Caco-2 (cell line): ENCODE measurements at places on chromosomes 12 and 14.

- no peak for DNase-seq
These were observed 88.7 kb downstream of the PPP2R5E start for GRCh38 chr14:63454436-63454835.

DNA sequence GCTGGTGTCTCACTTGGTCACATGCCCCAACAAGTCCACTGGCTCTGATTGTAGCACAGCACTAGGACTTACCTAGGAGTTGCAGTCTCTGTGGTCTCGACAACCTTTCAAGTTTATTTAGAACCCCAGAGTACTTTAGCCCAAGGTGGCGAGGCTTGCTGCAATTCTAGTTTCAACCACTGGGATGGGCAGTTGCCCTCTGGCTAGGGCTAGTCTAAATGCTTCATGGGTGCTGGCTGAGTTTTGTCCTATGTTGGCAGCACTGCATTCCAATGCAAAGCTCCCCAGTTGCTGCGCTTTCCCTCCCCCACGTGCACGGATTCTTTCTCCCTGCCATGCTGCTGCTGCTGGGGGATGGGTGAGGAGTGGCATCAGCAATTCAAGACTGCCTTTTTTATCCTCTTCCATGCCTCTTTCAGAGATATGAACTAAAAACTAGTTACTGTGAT, 207.9 kb downstream of the SYNE2 start:
- DNase-seq = no peak

DNA sequence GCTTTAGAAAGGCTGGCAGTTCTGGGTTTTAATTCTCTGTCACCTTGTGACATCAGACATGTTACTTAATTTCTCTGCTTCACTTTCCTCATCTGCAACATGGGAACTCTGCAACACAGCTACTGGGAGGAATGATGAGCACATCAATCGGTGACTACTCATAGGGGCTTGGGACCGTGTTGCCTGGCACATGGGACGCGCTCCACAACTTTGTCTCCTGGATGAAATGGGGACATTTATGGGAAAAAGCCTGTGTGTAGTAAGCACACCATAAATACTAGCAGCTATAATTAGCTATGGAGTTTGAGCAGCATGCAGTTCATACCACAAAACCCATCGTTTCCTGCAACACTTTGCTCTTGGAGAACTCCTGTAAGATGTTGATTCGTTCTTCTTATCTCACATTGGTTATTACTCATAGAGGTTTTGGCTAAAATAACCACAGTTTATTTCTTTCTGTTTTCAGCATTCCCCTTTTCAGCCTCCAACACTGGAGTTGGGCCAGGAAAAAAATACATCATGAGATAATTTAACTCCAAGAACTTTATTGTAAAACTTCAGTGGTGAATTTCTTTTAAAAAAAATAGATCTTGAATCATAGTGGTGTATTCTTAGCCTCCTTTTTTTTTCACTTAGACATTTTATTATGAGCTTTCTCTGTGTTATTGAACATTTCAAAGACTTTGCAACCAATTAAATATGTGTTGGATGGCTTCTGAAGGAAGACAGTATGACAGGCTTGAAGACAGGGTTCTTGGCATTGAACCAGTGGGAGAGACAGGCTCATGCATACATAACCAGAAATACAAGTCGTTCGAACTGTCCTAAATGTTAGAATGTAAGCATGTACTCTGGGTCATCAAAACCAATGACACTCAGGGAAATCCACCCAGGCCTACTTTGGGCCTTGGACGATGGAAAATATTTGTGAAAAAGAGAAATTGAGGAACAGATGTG, 72.7 kb downstream of the RIN3 start:
- no peak for DNase-seq

GRCh38 chr14:34297786-34298520, 164.1 kb downstream of the SPTSSA start:
- peak; percentile 87 for DNase-seq

DNA sequence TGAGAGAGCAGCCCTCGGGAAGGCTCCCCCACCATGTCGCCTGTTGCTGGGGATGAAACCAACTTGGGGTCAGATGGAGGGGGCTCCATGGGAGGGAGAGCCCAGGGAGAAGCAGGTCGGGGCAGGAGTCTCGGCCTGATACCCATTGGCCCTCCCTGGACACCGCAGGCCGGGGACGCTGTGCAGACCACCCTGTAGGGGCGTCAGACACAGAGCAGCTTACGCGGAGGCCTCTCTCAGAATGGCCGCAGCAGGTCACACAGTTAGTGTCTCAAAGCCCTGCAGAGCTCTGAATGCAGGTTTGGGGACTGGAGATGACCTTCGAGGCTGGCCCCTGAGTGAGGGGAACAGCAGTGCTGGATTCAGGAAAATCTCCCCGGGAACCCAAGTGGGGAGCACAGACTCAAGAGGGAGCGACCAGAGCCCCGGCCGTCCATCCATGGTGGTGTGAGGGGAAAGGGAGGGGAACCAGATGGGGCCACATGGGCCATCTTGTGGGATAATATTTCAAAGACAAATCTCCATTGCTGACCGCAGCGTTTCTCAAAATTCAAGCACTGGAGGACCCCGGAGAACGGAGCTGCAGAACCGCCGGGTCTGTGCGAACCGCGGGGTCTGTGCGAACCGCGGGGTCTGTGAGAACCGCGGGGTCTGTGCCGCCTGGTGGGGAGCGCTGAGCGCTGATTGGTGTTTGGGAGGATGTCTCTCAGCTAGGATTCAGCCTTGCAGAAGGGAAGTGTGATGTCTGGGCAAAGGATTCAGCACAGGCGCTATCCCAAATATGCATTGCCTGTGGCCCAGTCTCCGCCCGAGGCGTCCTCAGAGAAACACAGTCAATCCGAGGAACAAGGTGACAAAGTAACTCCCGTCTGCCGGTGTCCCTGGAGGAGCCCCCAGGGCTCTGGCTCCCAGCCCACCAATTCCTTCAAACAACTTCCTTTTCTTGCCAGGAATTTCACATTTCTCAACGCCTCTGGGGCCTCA, 324.4 kb upstream of the RTL1 start:
- DNase-seq = no peak

DNA sequence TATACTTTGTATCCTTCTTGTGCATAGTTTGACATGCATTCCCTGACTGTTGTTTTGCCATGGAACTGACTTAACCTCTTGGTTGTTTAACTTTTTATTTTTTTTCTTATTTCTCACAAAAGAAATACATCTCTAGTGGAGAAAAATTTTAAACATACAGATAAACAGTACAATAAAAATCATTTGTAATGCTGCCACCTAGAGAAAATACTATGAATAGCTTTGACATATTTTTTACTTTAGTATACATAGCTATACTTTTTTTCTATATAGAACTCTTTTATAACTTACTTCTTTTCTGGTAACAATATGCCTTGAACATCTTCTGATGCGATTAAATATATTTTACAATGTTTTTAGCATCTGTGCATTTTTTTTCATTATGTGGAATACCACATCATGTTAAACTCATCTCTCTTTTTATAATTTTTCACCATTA, 184.5 kb downstream of the AKAP6 start:
- DNase-seq = no peak

GRCh38 chr14:26128931-26129671, 468.7 kb downstream of the NOVA1 start:
- no peak for DNase-seq

DNA sequence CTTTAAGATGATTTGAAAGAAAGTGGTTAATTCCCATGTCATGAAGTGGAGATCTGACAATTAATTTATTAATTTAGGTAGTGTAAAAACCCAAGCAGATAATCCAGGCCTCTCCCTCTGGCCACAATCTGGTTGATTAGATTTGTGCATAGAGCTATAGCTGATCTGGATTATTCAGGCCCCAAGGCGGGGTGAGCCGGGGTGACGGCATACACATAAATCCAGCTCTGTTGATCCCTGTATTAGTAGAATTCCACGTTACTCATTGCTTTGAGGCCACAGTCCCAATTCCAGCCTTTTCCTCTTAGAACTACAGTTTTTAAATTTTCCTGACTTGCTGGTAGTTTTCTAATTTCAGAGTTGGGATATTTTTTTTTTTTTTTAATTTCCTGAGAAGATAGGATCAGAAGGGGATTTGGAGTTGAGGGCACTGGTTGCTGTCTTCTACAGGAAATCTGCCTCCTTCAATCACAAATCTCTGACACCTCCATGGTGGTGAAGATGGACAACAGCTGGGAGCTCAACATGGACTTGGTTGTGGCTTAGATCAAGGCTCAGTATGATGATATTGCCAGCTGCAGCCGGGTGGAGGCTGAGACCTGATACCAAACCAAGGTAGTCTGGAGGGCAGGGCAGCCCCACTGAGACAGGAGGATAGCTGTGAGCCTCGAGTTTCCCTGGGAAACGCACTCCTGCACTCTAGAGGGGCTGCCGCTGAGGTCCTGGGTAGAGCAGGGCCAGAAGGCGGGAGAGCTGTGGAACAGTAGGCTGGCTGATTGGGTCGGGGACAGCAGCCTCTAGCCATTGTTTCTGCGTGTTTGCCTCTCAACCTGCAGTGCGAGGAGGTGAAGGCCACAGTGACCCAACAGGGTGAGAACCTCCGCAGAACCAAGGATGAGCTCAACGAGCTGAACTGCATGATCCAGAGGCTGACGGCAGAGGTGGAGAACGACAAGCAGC, 19.4 kb downstream of the KRT85 start:
- DNase-seq = no peak

GRCh38 chr14:32200368-32201192, 1.3 kb upstream of the RNU6-7 start:
- no peak for DNase-seq

GRCh38 chr14:95375539-95376109, 55.9 kb upstream of the CLMN start:
- no peak for DNase-seq

GRCh38 chr12:6313326-6313940, 3.0 kb downstream of the PLEKHG6 start:
- DNase-seq = no peak

DNA sequence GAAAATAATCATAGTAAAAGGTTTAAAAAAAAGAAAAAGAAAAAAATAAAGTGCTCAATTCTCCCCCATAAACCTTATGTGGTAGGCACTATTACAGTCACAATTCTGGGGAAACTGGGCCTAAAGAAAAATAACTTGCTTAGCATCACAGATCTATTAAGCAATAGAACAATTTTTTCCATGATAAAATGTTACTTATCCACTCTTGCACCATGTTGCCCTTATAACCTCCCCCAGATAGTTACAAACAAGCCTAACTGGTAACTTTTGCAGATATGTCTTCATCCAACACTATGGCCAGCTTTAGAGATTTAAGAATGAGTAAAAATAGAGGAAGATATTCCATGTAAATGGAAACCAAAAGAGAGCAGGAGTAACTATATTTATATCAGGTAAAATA, 164.8 kb downstream of the DUSP6 start:
- no peak for DNase-seq

DNA sequence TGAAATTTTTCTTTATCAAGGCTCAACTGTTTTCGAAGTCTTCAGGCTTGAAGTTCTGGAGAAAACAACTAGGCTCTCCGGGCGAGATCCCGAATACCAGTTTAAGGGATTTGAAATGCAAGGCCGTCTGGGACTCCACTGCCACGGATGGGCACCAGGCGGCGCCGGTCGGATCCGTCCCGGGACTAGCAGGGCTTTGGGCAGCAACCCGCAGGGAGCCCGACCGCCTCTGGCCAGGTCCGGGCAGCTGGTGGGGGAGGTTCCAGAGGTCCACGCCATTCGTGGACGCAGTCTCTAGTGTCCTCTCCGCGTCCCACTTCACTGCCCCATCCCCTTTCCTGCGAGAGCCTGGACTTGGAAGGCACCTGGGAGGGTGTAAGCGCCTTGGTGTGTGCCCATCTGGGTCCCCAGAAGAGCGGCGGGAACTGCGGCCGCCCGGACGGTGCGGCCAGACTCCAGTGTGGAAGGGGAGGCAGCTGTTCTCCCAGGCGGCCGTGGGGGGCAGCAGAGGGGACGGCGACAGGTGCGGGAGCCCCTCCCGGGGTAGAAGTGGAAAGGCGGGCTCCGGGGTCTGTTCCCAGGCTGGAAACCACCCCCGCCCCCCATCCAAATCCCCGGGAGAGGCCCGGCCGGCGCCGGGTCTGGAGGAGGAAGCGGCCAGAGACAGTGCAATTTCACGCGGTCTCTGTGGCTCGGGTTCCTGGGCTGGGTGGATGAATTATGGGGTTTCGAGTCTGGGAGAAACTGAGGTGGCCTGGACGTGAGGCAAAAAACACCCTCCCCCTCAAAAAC, 838 bp upstream of the ERBB3 start:
- DNase-seq = peak; percentile 96

- DNase-seq = peak; percentile 91
These were observed 135.6 kb upstream of the HIF1A start for GRCh38 chr14:61559641-61560201.

- DNase-seq = no peak
These were observed 2.3 kb downstream of the COCH start for GRCh38 chr14:30876692-30877091.

GRCh38 chr12:103816663-103817062, 24.4 kb downstream of the NT5DC3 start:
- DNase-seq = no peak
